ENCODE measurements at places on chromosomes 5 and 9.
A peak's percentile ranks its signal among the peaks of the same experiment; 100 is the strongest.

DNA sequence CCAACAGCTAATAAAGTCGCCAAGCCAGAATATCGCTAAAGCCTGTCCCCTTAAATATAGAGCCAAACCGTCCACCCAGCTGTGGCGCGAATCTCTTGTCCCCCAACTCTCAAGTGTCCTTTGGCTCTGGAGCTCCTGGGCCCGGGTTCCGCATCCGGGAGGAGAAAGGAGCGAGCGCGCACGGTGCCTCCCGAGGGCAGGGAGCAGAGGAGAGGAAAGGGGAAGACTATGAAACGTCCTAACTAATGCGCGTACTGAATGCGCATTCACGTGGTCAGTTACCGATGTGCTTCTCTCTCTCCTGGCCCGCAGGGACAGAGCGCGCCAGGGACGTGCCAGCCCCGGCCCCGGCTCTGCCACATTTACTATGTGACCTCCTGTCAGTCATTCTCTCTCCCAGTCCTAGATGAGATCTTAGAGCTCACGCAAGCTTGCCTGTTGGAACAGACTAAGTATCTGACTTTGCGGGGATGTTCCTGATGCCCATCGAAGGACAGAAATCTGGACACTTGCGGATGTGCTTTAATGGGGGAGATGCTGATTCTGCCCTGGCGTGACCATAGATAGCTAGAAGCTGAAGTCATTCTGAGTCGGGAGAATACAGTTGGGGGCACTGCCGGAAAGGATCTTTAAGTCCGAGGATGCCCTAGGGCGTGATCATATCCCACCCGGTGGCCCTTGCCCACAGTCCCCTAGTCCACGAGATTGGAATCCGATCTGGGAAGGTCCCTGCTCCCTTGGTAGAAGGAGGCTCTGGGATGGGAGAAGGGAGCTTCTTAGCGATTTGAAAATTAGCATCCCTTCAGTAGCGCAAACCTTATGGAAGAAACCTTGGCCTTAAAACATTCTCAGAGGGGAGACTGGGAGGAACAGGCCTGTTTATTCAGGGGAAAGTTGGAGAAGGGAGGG, 5.7 kb upstream of the EBF1 start:
- peak; percentile 20 for DNase-seq

- no peak for DNase-seq
Observed at GRCh38 chr5:169832845-169833244, 147.4 kb downstream of the INSYN2B start.

GRCh38 chr5:68464424-68464823, 248.9 kb downstream of the PIK3R1 start:
- peak; percentile 9 for DNase-seq

GRCh38 chr5:81907012-81907635, 64.7 kb upstream of the ATG10 start:
- no peak for DNase-seq

- peak; percentile 85 for DNase-seq
Observed at GRCh38 chr5:10489810-10490426, 48.2 kb downstream of the ROPN1L start.

- no peak for DNase-seq
Observed at GRCh38 chr5:111656580-111656979, 100.4 kb downstream of the NREP start.

GRCh38 chr9:101582553-101582952, 12.2 kb downstream of the PPP3R2 start:
- peak; percentile 11 for DNase-seq

DNA sequence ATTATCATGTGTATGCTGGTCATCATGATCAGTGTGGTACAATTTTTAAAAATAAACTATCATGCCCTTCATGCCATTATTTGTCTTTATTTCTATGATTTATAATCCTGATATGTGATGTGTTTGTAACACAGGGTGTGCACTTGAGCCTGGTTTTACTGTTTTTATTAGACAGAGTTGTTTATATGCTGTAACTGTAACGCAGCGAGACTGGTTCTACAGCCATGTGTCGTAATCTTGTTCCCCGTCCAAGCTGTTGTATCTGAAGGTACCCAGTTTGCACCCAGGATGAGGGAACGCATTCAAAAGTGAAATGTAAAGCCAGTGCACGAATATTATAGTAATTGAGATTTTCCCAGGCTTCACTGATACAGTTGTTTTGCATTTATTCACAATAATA, 28.2 kb downstream of the SNX18 start:
- DNase-seq = no peak

DNA sequence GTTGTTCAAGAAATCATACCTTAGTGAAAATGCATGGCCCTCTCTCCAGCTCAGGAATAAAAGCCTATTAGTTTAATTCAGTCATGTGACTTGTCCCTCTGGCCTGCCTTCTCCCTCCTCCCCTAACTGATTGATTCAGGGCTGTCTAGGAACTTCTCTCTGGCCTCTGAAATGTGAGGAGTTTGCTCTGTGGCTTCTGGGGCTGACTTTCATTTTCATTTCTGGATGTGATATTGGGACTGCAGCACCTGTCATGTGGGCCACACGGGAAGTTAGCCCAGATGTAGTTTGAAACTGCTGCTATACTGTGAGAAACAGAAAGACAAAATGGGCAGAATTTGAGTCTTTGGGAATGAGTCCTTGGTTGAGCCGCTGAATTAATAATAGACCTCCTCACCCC, 44.8 kb downstream of the PARP8 start:
- peak; percentile 58 for DNase-seq

- DNase-seq = no peak
Observed at GRCh38 chr5:21236971-21237427, 1249.0 kb upstream of the CDH18 start.

DNA sequence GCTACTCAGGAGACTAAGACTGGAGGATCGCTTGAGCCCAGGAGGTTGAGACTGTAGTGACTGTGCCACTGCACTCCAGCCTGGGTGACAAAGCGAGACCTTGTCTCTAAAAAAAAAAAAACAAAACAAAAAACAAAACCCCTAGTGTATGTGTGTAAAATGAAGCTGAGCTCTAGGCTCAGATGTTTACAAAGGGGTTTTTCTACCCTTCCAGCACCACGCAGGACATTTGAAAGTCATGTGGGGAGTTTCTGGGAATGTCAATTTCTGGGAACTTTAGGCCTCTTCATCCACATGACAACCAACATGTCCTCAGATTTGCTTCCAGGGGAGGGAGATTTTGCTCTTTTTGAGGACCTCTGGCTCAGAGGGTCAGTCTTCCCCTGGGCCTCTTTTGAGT, 42.4 kb upstream of the AIF1L start:
- DNase-seq = no peak

DNA sequence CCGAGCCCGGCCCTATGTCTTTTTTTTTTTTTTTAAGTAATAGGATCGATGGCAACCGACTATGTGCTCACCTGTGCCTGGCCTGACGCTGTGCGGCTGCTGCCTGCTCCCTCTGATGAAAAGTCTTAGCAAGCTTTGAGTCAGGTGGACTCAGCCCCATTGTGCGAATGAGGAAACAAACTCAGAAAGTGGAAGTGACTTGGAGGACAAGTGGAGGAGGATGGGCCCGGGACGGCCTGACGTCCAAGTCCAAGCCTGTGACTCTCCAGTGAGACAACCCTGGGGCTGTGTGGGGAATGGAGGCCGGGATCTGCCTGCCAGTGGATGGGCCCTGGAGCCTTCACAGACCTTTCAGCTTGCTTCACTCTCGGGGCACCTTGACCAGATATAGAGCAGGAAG, 57.9 kb downstream of the EXD3 start:
- peak; percentile 71 for DNase-seq

DNA sequence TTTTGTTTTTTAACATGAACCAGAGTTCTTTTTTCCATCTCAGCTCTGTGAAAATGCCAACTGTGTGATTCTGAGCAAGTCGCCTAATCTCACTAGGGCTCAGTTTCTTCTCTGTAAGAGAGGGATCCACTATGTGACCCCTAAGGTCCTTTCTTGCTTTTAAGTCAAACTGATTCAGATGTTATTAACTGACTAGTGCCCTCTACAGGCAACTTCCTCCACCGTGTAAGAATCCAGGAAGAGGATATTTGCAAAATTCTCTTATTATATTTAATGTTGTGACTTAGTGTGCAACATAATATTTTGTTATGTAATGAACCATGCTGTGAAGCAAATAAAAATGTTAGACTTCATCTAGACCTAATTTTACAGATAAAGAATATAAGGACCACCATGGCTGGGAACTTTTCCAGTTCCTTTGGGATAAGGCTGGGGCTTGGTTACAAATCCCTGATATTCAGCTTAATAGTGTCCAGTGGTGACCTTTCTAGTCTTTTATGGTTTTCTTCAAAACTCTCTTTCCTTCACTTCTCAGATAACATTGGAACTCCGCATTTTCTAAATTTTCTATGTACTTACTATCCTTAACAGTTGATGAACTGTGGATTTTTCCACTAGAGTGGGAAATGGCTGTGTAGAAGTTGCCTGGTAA, 244.7 kb downstream of the PIK3R1 start:
- DNase-seq = peak; percentile 81

Data from suppressor macrophage (primary cell).